ENCODE measurements at places on chromosomes 3 and 15.
A peak's percentile ranks its signal among the peaks of the same experiment; 100 is the strongest.

DNA sequence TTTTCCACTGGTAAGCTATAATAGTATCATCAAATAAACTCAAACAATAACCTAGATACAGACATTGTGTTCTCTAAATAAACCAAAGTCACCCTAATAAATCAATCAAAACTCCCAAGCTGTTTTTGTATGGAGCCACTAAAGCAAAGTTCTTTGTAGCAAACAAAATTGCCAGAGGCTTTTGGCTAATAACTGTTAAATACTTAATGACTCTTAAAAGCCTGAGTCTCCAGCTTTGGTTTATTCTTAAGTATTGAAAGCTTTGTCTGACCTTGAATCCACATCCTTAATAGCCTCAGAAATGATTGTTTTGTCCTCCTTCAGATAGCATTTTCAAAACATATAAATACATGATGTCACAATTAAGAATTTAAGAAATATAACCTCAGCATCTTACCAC lies 725.3 kb downstream of the SI start:
- DNase-seq: no peak

DNA sequence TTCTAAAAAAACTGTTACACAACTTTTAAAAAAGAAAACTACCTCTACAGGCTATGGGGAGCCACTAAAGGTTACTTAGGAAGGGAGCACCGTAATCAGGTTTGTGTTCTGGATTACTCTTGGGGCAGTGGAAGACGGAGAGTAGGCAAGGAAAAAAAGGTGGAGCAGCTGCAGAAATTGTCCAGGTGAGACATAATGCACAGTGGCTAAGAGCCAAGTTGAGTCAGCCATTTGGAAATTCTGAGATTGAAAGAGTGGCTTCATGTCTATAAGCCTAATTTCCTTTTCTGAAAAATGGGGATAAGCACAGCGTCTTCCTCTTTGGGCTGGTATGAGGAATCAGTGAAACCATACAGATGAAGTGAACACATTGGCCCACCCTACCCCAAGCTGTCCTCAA lies 195.2 kb downstream of the CADPS start:
- no peak for DNase-seq

GRCh38 chr3:115436767-115437301 lies 186.5 kb upstream of the GAP43 start:
- DNase-seq: peak; percentile 7

DNA sequence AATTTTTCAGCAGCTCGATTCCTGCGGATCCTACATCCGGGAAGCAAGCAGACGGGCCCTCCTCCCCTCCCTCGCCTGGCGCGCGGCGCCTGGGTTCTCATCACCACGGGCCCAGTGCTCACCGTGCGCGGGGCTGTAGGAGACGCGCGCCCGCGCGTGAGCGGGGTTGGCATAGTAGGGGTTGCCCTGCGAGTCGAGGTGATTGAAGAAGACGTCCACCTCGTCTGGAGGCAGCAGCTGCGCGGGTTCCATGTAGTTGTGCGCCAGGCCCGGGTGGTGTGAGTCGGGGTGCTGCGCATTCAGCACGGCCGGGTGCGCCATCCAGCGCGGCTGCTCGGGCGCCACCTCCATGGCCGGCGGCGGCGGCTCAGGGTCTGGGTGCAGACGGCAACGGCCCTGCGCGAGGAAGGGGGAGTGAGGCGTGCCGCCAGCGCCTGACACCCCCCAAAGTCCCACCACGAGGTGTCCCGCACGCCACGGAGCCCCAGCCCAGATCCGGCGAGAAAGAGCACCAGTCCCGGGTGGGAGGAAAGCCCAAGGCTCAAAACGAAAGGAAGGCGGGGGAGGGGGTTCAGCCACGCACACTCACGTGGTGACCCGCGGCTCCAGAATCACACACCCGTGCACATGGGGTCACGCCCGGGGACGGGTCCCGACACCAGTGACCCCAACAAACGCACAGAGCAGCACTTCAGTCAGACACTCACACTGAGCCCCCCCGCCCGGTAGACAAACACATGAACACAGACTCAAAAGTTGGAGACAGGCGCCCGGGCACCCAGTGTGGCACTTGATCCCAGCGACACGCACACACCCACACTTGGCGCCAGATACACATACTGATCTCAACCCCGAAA lies 6.1 kb downstream of the GATA2 start:
- DNase-seq: no peak

DNA sequence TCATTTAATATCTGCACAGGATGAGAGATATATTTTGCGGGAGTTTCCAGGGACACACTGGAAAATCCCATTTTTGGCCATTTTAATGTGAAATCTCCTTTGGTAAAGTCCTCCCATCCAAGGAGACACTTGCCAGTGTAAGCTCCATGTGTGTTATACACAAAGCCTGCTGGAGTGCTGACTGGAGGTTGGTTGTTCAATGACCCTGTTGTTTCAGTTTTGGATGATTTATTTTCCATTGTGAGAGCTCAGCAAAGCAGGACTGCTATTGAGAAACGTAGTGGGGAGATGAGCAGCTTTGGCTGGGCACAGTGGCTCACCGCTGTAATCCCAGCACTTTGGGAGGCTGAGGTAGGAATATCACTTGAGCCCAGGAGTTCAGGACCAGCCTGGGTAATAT lies 127.7 kb downstream of the NUP210 start:
- DNase-seq: no peak

- no peak for DNase-seq
Measured at GRCh38 chr15:55999658-56000057, 6.2 kb upstream of the NEDD4 start.

GRCh38 chr3:69866988-69867720 lies 127.9 kb downstream of the MITF start:
- no peak for DNase-seq

DNA sequence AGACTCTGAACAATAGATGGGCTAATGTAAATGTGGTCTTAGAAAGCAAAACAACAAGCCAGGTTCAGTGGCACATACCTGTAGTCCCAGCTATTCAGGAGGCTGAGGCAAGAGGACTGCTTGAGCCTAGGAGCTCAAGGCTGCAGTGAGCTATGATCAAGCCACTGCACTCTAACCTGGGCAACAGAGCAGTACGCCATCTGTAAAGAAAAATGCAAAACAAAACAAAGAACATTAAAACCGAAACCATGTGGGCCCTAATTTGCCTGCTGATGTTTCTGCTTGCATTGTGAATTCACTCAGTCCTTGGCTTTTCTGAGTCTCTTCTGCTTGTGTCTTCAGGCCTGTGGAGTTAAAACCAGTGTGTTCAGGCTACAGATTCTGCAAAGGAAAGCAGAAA lies 56.7 kb downstream of the CCNL1 start:
- DNase-seq: no peak

GRCh38 chr15:89646416-89647141 lies 8.7 kb downstream of the KIF7 start:
- no peak for DNase-seq

GRCh38 chr3:19488939-19489338 lies 340.6 kb downstream of the KCNH8 start:
- DNase-seq: no peak

- peak; percentile 85 for DNase-seq
Measured at GRCh38 chr15:88610701-88611231, 10.4 kb upstream of the AEN start.

- peak; percentile 91 for DNase-seq
Measured at GRCh38 chr3:142976621-142977398, 13.3 kb upstream of the PAQR9 start.

DNA sequence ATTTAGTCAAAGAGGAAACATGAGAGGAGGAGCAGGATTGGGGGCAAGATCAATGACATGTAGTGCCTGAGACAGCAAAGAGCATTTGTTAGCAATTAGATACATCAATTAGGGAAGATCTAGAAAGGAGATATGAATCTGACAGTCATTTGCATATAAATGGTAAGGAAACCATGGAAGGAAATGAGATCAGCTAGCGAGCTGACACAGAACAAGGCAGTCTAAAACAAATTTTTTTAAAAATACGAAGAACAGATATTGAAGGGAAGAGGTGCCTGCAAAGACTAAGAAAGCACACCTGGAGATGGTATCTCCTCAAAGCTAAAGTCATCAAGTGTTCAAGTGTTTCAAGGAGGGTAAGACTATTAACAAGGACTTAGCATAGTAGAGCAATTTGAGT lies 4.6 kb downstream of the EPM2AIP1 start:
- DNase-seq: no peak

DNA sequence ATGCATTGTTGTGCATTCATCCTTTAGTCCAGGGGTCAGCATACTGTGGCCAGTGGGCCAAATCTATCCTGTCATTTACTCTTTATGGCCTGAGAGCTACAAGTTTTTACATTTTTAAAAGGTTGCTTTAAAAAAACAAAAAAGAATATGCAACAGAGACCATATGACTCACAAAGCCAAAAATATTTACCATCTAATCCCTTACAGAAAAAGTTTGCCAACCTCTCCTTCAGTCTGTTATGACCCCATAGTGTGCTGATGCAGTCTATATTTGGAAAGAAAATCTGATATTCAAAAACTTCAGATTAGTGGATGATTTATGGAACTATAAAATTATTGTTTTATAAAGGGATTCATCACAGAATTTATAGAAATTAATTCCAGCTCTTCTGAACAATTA lies 237.5 kb upstream of the IL12A start:
- no peak for DNase-seq

DNA sequence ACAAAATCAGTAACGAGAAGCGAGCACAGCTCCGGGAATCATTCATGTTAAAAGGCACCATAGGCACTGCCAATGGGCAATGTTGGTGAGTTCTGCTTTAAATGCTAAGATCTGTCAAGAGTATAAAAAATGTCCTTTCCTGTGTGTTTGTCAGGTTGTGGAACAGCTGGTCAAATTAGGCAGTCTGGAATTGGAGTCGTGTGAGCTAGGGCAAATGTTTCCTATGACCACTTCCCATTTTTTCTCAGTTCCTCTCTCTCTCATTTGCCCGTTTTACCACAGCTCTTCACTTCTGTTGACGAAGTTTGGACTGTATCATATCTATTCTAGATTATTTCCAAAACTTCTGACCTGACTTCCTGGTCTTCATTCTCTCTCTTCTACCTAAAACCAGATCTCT lies 60.8 kb upstream of the GOLIM4 start:
- peak; percentile 61 for DNase-seq

- DNase-seq: no peak
Measured at GRCh38 chr3:10651506-10651905, 146.1 kb upstream of the ATP2B2 start.

DNA sequence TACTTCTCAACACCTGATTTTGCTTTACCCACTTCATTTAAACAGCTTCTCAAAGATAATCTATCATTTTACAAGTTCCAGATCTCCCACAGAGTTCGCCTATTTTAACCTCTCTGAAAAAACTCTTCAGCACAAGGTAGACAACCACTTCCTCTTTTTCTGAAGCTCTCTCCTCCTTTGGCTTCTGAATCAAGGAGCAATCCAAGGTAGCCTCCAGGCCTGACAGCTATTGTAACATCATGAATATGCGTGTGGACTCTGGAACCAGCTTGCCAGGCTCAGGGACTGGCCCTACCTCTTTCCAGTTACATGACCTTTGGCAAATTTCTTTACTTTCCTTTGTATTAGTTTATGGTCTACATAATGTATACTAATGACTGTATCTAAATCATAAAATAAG lies 405.9 kb upstream of the ZNF385D start:
- no peak for DNase-seq

DNA sequence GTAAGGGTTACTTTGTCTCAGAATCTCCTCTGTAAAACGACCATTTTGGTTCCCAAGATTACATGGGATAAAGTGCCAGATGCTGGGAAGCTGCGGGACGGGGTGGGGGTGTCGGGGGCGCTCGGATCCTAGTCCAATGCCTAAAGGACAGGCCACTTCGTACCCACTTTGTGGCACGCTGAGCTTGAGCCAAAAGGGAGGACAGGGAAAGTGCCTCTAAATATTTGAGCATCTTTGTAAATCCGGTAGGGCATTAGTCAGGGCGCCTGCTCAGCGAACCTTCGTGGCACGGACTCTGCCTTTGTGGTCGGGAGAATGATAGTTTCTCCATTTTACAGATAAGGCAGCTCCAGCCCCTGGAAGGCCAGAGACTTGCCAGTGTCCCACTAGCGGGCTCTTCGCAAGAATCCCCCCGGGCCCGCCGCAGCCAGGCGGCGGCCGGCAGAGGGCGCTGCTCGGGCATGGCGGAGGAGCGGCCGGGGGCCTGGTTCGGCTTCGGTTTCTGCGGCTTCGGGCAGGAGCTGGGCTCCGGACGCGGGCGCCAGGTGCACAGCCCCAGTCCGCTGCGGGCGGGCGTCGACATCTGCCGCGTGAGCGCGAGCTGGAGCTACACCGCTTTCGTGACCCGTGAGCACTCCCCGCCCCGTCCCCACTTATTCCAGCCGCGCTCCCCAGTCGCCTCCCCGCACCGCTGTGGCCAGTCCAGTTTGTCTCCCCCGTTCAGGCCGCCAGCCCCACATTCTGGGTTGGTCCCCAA lies 1.8 kb downstream of the RCCD1 start:
- DNase-seq: peak; percentile 76

- no peak for DNase-seq
Measured at GRCh38 chr3:10002951-10003350, 16.3 kb upstream of the EMC3 start.

DNA sequence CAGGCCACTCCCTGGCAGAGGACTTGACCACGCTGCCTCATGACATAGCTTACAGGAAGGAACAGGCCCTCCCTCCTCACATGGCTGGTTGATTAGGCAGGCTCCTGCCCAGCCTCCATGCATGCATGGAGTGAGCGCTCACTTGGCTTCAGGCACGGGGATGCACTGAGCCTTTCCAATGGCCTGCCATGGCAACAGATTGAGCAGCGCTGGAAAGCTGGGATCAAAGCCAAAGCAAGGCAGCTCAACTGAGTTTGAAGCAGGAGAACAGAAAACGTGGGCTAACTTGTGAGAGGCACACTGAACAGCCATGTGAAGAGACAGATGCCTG lies 5.9 kb upstream of the GRAMD2A start:
- no peak for DNase-seq

- no peak for DNase-seq
Measured at GRCh38 chr3:71225951-71226564, 357.5 kb downstream of the FOXP1 start.

GRCh38 chr3:174812172-174812862 lies 46.8 kb upstream of the NAALADL2 start:
- no peak for DNase-seq

DNA sequence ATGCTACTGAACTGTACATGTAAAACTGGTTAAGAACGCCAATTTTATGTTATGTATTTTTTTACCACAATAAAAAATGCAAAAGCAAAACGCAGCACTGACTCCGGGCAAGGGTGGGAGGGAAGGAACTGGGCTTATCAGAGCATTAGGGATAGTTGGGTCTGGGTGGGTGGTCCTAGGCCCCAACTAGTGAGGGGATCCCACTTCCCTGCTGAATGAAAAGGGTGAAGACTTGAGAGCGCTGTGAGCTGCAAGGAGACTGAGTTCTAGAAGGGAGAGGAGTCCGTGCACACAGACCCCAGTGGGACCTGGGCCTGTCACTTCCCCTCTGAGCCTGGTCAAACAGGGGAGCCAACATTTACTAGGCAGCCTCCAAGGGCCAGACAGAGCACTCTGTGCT lies 98.6 kb downstream of the TPRA1 start:
- DNase-seq: no peak

GRCh38 chr3:58880182-58880581 lies 169.6 kb downstream of the CFAP20DC start:
- DNase-seq: no peak

DNA sequence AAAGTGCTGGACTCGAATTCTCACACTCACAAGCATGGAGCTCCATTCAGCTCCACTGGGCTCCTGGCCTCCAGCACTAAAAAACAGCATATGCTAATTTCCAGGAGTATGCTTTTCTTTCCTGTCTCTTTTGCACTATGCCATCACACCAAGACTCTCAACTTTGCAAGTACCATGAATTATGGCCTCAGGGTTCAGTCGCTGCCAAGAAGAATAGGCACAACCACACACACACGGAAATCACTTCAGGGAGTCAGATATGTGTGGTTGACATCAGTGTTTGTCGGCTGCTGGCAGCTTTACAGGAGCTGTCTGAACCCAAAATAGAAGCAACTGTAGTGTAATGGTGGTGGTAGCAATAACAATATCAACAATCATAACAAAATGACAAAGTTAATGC lies 305.0 kb upstream of the SLCO3A1 start:
- no peak for DNase-seq
